ENCODE measurements at places on chromosomes 13 and 19. TPM values are rescaled to one million over a fixed set of nuclear protein-coding genes. Genes with fewer than 3 reads are reported as not detected.

Gene WDFY2
- 4.9 TPM for total RNA-seq

Gene LNX2
- total RNA-seq, result 11.8 TPM

Gene GIPC3
- total RNA-seq, result under 0.01 TPM

Gene IL11
- 0.41 TPM for total RNA-seq

GRCh38 chr19:45509692-45510015 is 2.4 kb downstream of the VASP start:
- DNase-seq, result no peak

DNA sequence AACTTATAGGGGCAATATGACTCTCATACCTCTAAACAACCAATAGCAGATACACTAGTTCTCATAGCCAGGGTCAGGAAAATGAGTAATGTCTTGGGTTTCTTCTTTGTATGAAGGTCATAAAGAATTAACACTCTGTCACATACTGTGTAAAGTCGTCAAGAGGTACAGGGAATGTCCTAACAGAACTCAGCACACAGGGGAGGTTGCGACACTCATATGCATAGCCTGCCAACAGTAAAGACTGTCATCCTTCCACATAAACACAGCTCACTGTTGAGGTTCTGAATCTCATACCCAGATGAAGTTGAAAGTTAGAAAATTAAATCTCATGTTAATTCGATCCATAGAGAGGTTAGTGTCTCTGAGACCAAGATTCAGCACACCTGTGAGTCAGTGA is 34.2 kb upstream of the ZNF254 start:
- no peak for DNase-seq

GRCh38 chr13:40076765-40077362 is 421.4 kb downstream of the COG6 start:
- DNase-seq, result no peak

GRCh38 chr19:45324349-45324907 is 1.8 kb upstream of the CKM start:
- DNase-seq, result no peak

Measured in frontal cortex (tissue), 4 donors.